ENCODE measurements at places on chromosomes 3 and 15. TPM values are rescaled to one million over a fixed set of nuclear protein-coding genes. Genes with fewer than 3 reads are reported as not detected.

The LRRC31 gene
- total RNA-seq: not detected

The CCNB2 gene
- 41.8 TPM for total RNA-seq

DNA sequence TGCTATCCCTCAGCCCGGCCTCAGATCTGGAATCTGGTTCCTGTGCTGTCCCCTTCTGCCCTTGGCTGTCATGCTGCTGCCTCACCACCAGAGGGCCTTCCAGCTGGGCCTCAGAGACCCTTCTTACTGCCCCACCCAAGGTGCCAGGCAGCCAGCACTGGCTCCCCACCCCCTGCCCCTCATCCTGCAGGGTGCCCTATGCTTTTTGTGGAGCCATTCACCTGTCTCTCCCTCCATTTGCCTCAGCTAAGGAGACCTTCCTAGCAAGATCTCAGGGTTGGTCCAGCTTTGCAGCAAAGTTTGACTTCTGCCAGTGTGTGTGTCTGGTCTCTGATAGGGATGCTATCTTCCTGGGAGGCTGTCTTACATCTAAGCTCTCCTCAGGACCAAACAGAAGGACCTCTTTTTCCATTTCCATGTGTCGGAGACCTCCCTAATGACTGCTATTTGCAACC is 1.9 kb upstream of the VWA5B2 start:
- no peak overlapping the region for H3K27ac ChIP-seq
- H3K36me3 ChIP-seq: peaks cover 6% of the 10 kb centered on the region
- H3K27me3 ChIP-seq: peaks cover 45% of the 10 kb centered on the region
- peaks cover 12% of the 10 kb centered on the region for H3K4me1 ChIP-seq

GRCh38 chr3:124775877-124776276 is 45.6 kb downstream of the UMPS start:
- no peak overlapping the region for H3K27ac ChIP-seq
- H3K27me3 ChIP-seq: peaks cover 9% of the 10 kb centered on the region
- H3K36me3 ChIP-seq: no peaks in the 10 kb centered on the region
- no peaks in the 10 kb centered on the region for H3K4me1 ChIP-seq
- no peak for DNase-seq

- H3K4me3 ChIP-seq: no peak overlapping the region
- H3K27me3 ChIP-seq: peaks cover 8% of the 10 kb centered on the region
- peaks cover 8% of the 10 kb centered on the region for H3K36me3 ChIP-seq
- no peaks in the 10 kb centered on the region for H3K4me1 ChIP-seq
- H3K27ac ChIP-seq: no peak overlapping the region
Observed at GRCh38 chr3:178223876-178224275, 312.4 kb upstream of the KCNMB2 start.

DNA sequence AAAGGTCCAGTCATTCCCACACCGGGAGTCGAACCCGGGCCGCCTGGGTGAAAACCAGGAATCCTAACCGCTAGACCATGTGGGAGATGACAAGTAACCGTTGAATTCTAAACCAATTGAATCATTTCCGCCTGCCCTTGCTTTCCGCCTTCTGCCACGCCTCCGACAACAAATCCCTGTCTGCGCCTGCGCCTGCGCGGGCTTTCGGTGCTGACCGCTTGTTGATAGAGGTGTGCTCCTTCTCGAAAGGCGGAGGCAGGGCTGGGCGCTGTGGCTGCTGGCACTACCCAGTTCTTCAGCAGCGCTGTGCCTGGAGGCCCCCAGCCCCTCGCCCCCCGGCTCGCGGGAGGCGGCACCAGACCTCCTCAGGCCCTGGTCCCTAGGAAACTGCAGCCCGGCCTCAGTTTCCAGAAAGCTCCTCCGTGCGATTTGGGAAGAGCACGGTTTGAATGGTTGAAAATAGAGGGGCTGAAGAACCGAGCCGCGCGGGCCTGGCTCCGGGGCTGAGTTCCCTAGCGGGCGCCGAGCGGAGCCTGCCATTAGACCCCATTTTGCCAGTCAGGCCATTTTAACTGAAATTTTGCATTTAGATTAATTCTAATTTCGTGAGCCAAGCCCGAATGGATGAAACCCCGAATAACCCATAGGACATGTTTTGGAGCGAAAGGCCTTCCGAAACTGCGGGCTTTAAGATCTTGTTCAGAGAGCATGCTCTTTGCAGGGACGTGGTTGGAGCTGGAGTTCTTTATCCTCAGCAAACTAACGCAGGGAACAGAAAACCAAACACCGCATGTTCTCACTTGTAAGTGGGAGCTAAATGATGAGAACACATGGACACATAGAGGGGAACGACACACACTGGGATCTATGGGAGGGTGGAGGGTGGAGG is 219.3 kb upstream of the ATP10A start:
- peaks cover 21% of the 10 kb centered on the region for H3K4me1 ChIP-seq
- H3K4me3 ChIP-seq: peak overlapping the region; percentile 85
- H3K27ac ChIP-seq: peak overlapping the region; percentile 80
- peaks cover 2% of the 10 kb centered on the region for H3K27me3 ChIP-seq
- no peaks in the 10 kb centered on the region for H3K36me3 ChIP-seq

GRCh38 chr3:22269831-22270230 is 518.8 kb upstream of the ZNF385D start:
- no peak overlapping the region for H3K27ac ChIP-seq
- DNase-seq: no peak
- H3K4me3 ChIP-seq: no peak overlapping the region
- H3K36me3 ChIP-seq: no peaks in the 10 kb centered on the region
- no peaks in the 10 kb centered on the region for H3K4me1 ChIP-seq
- no peaks in the 10 kb centered on the region for H3K27me3 ChIP-seq

The QARS1 gene
- total RNA-seq: 207 TPM

- no peak overlapping the region for H3K27ac ChIP-seq
- peaks cover 3% of the 10 kb centered on the region for H3K27me3 ChIP-seq
- no peak overlapping the region for H3K4me3 ChIP-seq
Observed at GRCh38 chr15:33701304-33701696, 267.0 kb upstream of the CHRM5 start.

DNA sequence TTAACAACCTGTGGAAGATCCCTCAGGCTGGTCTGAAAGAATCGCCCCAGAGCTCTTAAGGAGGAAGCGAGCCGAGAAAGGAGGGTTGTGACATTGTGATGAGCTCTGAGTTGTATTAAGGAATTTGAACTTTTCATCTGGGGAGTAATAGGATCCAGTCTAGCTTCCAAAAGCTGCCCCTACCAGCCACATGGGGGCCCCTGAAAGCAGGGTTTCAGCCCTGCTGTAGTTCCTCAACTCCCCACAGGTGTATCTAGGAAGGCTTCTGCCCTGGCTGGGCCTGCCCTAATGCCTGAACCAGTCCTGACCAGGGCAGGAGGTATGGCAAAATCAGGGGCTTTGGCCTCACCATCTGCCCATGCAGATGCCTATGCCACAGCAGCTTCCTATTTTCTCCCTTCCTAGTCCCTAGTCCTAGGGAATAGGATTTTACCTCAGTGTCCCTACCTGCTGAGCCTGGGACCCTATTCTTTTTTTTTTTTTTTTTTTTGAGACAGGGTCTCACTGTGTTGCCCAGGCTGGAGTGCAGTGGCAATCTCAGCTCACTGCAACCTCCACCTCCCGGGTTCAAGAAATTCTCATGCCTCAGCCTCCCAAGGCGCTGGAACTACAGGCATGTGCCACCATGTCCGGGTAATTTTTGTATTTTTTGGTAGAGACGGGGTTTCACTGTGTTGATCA is 5.0 kb upstream of the AP3S2 start:
- no peak overlapping the region for H3K4me3 ChIP-seq
- H3K36me3 ChIP-seq: no peaks in the 10 kb centered on the region
- H3K27me3 ChIP-seq: no peaks in the 10 kb centered on the region
- H3K27ac ChIP-seq: no peak overlapping the region

DNA sequence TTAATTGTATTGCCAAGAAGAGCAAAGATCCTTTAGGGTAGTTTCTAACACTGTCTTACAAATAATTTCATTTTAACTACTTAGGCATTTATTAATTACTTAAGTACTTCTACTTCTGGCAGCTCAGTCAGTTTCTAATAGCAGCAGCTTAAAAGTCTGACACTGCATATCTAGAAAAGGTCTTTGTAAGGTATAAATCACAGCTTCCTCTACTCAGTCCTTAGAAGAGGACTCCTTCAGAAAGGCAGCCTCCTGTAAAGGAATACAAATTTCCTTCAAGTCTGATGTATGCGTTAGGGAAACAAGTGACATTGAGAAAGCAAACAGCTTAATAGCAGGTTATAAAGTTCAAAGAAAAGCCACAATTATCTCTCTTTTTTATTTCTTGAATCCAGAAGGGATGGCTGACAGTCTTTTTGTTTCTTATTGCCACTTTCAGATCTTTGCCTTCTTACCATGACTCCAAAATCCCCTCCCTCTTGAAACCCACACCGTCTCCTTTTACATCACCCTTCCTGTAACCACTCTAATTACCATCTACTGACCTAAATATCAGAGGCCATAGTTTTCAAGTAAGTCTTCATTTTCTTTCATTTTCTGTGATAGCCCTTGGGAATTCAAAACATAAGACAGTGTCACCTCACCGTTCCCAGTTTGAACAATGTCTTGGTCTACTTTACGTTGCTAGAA is 109.5 kb downstream of the CGGBP1 start:
- no peak overlapping the region for H3K4me3 ChIP-seq
- no peak for DNase-seq
- H3K4me1 ChIP-seq: no peaks in the 10 kb centered on the region
- H3K27me3 ChIP-seq: no peaks in the 10 kb centered on the region
- H3K36me3 ChIP-seq: no peaks in the 10 kb centered on the region
- no peak overlapping the region for H3K27ac ChIP-seq

DNA sequence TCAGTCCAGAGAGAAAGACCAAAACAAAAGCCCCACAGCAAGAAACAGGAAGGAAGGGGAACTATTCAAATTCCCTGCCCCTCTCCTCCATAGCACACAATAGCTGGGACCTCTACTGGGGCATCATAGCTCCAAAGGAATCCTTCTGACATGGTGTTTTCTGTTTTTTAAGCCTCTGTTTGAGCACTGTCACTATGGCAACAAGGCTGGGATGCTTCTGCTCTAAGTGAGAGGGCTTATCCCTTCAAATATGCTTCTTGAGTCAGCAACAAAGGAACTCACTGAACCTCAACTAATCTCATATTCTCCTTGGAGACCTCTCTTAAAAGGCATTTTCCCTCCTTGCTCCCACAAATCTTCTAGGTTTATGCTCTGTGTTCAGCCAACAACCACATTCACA is 40.5 kb downstream of the MYLK start:
- peaks cover 4% of the 10 kb centered on the region for H3K36me3 ChIP-seq
- DNase-seq: no peak
- H3K4me1 ChIP-seq: no peaks in the 10 kb centered on the region
- no peak overlapping the region for H3K4me3 ChIP-seq
- H3K27ac ChIP-seq: no peak overlapping the region
- H3K27me3 ChIP-seq: no peaks in the 10 kb centered on the region

- DNase-seq: no peak
- no peaks in the 10 kb centered on the region for H3K36me3 ChIP-seq
- H3K27ac ChIP-seq: no peak overlapping the region
- H3K27me3 ChIP-seq: no peaks in the 10 kb centered on the region
- H3K4me3 ChIP-seq: no peak overlapping the region
Observed at GRCh38 chr3:96860882-96861281, 46.5 kb downstream of the EPHA6 start.

DNA sequence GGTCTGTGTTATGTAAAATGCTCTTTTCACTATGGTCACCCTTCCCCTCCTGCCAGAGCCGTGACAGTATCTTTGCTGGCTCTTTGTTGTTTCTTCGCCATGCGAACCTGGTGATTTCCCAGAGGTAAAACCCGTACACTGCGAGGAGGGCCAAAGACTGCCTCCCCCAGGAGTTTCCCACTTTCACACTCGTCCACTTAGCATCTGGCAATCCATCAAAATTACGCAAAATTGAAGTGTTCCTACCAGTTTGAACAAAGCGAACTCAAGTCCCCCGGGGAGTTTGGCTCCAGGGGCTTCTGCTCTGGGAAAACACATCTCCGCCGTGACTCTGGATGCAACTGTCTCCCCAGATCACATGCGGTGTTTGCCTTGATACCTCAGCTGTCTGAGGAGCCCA is 239.9 kb downstream of the FAM43A start:
- H3K36me3 ChIP-seq: no peaks in the 10 kb centered on the region
- no peak for DNase-seq

DNA sequence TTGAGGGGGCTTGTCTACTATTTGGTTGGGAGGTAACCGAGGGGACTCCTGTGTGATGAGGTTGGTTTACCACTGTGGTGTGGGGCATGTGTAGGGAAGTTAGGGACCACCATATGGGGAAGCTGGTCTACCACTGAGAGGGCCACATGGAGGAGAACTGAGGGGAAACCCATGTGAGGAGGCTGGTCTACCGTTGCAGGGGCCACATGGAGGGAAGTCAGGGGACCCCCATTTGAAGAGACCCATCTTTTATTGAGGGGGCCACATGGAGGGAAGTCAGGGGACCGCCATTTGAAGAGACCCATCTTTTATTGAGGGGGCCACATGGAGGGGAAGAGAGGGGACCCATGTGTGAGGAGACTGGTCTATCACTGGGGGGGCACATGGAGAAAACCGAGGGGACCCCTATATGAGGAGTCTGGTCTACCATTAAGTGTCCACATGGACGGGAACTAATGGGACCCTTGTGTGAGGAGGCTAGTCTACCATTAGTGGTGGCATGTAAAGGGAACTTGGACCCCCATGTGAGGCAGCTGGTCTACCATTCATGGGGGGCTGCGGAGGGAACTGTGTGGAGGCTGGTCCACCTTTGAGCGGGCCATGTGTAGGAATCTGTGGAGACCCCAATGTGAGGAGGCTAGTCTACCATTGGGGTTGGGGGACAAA is 165.5 kb downstream of the FBLN2 start:
- no peaks in the 10 kb centered on the region for H3K4me1 ChIP-seq
- peaks cover 19% of the 10 kb centered on the region for H3K27me3 ChIP-seq
- H3K4me3 ChIP-seq: no peak overlapping the region
- H3K27ac ChIP-seq: no peak overlapping the region
- DNase-seq: peak; percentile 45
- no peaks in the 10 kb centered on the region for H3K36me3 ChIP-seq

GRCh38 chr3:143974271-143975238 is 2.9 kb downstream of the DIPK2A start:
- peaks cover 2% of the 10 kb centered on the region for H3K27me3 ChIP-seq
- peaks cover 39% of the 10 kb centered on the region for H3K4me1 ChIP-seq
- no peak for DNase-seq
- peak overlapping the region; percentile 91 for H3K27ac ChIP-seq
- peaks cover 6% of the 10 kb centered on the region for H3K36me3 ChIP-seq
- peak overlapping the region; percentile 95 for H3K4me3 ChIP-seq

The SLC22A14 gene
- 0.28 TPM for total RNA-seq

DNA sequence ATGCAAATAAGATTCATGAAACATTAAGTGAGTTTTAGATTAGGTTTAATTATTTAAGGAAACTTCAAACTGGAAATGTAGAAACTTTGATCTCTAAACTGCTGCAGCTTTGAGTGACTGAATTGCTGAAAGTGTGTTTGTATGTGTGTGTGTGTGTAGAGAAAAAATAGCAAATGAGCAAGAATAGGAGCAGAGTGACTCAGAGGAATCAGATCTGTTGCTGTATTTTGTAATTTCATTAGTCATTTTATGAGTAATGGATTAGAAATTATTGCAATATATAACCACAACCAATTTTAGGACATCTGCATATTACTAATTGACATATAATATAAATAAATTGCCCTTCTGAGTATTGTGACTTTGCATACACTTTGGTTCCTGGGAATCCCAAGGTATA is 52.8 kb upstream of the SLC9A9 start:
- no peak overlapping the region for H3K27ac ChIP-seq
- DNase-seq: no peak
- peaks cover 9% of the 10 kb centered on the region for H3K27me3 ChIP-seq
- no peak overlapping the region for H3K4me3 ChIP-seq
- no peaks in the 10 kb centered on the region for H3K36me3 ChIP-seq
